Smooth muscle cell of the coronary artery (primary cell): ENCODE measurements at places on chromosomes 5 and 9. TPM values are rescaled to one million over a fixed set of nuclear protein-coding genes. Genes with fewer than 3 reads are reported as not detected.

Gene SLCO4C1
- not detected in 2 replicates for total RNA-seq

Gene TOPORS
- 23.1 and 23.7 TPM in 2 replicates for total RNA-seq

Gene SPRY4
- 2.6 and 10.7 TPM in 2 replicates for total RNA-seq

Gene PTPN3
- 0.47 and 2.7 TPM in 2 replicates for total RNA-seq

Gene SPACA9
- 2.6 and 3.2 TPM in 2 replicates for total RNA-seq

Gene MROH2B
- not detected in 2 replicates for total RNA-seq

Gene GDA
- not detected in 2 replicates for total RNA-seq

Gene CCDC187
- total RNA-seq, result under 0.01 TPM in 1 of 2 replicates, not detected in the other

Gene ACTBL2
- 0.23 TPM in 1 of 2 replicates, not detected in the other for total RNA-seq

Gene C9orf43
- total RNA-seq, result 0.12 and 0.15 TPM in 2 replicates

Gene CARD9
- 0.53 and 0.59 TPM in 2 replicates for total RNA-seq

Gene GPR150
- total RNA-seq, result 0.45 TPM in 1 of 2 replicates, not detected in the other

Gene SMIM15
- 48.4 and 69.0 TPM in 2 replicates for total RNA-seq

Gene DMGDH
- 0.68 and 1.5 TPM in 2 replicates for total RNA-seq

Gene NSMF
- total RNA-seq, result 9.6 and 18.9 TPM in 2 replicates

Gene GRIN3A
- total RNA-seq, result not detected in 2 replicates

Gene SLC36A2
- 0.12 TPM in 1 of 2 replicates, not detected in the other for total RNA-seq

Gene IFNK
- total RNA-seq, result not detected in 2 replicates

Gene ENTPD2
- not detected in 2 replicates for total RNA-seq
